ENCODE measurements at places on chromosomes 3 and 15.

DNA sequence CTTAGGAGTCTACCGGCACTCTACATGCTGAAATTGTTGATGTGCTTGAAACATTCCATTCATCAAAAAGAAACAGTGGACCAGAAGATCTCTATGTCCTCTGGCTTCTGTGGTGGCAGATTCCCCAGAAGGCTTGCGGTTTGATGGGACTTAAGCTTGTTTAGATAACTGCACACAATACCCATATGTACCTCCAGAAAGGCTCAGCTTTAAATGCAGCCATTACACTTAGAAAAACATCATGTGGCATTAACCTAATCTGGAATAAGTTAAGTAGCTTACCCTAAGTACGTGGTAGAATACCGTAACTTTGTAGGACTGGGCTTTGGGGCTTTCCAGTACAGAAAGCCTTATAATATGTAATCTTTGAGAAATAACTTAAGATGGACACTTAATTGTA, 187.3 kb downstream of the RBMS3 start:
- DNase-seq, result no peak

DNA sequence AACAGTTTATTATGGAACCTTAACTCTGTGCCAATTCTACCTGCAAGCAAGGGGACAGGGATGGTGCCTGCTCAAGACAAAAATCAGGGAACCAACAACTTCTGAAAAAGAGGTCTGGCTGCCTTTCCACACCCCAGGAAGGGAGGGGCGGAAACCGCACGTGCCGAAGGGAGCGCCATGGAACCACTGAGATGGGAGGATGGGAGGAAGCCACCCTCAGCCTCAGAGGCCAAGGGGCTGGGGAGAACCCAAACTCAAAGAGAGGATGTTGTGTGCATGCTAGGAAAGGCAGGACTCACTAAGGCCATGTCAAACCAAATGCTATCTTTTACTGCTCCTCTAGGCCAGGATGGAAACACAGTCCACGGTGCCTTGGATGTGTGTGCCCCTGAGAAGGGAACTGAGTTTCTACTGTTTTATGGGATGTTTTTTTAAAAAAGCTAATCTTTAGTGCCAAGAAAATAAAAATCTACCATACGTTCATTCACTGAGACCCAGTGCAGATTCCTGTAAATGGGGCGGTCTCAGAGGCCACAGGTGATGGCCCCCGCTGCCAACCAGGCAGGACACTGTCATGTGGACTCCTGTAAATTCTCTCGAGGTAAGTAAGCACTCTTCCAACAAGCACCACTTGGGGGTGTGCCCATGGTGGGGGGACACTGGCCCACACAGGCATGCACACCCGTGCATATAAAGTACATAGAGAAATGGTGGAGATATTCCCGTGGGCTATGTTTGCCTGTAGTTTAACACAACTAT, 20.5 kb downstream of the SRPRB start:
- DNase-seq, result no peak

DNA sequence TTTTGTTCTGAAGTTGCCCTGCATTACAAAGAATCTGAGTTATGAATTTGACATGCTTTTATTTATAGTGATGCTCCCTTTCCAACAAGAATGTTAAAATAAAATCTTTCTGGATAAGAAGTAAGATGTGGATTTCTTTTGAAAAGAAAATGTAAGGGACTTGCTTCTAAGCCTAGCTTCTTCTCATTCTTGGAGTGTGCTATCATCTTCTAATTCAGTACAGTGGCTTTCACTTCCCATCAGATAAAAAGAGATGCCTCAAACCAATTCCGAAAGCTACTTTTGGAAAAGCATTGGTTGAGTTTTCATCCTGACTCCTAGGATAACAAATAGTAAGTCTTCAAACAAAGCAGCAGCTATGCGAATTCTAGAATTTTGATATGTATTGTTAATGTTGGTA, 197.0 kb upstream of the ZPLD1 start:
- DNase-seq, result no peak

- no peak for DNase-seq
Observed at GRCh38 chr3:128458746-128459460, 7.8 kb downstream of the DNAJB8 start.

- no peak for DNase-seq
Observed at GRCh38 chr3:142962520-142963233, 797 bp downstream of the PAQR9 start.

DNA sequence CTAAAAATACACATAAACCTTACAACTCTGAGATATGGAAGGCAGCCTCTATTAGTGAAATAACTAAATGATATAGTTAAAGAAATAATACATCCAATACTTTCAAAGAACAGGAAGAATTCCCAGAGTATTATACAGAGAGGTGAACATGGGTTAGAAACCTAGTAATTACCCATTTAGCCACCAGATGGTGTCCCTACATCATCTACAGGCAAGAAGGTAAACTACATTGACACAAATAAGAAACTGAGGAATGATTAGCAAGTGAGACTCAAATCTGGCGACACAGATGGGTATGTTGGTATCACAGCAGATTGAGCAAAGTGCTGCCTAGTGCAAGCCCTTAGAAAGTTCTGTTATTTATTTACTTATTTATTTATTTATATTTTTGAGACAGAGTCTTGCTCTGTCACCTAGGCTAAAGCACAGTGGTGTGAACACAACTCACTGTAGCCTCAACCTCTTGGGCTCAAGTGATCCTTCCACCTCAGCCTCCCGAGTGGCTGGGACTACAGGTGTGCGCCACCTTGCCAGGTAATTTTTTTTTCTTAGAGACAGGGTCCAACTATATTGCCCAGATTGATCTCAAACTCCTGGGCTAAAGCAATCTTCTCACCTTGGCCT, 28.2 kb downstream of the NEK4 start:
- DNase-seq, result no peak

GRCh38 chr3:58231666-58232065, 5.9 kb upstream of the ABHD6 start:
- DNase-seq, result no peak

GRCh38 chr3:128486205-128486628, 6.8 kb downstream of the GATA2 start:
- DNase-seq, result no peak

DNA sequence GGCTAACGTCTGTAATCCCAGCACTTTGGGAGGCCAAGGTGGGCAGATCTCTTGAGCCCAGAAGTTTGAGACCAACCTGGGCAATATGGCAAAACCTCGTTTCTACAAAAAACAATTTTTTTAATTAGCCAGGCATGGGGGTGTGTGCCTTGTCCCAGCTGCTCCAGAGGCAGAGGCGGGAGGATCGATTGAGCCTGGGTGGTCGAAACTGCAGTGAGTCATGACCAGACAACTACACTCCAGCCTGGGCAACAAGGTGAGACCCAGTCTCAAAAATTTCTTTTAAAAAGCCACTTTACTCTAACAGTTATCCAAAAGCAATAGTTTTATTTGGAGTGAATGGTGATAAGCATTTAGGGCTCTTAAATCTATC, 12.5 kb downstream of the TRIM59 start:
- no peak for DNase-seq

GRCh38 chr3:26562021-26562768, 60.4 kb upstream of the LRRC3B start:
- no peak for DNase-seq

GRCh38 chr3:64685331-64685799, 2.4 kb downstream of the ADAMTS9 start:
- DNase-seq, result no peak

DNA sequence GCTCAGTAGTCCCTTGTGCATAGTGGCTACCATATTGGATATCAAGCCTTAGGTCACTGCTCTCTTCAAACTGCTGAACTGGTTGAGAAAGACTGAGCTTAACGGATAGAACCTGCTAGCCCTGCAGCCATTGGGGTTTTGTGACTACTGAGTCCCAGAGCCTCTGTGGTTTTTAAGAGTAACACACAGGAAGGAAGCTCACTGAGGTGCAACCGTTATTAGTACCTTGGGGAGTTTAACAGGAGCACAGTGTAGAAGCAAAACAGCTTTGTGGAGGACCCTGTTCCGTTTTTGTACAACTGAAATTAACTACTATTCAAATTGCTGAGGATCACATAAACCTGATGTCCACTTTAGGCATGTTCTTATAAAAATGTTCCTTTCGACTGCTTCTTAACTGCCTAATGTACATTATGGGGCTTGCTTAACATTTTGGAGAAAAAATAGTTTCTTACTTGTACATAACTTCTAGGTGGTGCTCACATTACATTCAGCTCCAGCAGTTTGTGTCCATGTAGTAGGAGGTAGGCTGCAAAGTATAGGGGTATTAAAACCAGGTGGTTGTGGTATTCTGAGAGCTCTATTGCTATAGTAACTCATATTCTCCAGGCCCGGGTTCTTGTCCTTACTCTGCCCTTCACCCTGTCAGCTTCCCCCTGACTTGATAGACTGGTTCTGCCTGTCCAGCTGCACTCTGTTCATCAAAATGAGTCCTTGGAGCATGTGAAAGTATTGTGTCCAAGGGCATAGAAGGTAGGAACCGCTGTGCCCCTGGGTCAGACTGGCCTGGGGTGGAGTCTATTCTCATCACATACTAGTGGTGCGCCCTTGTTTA, 17.3 kb downstream of the PXK start:
- no peak for DNase-seq

- no peak for DNase-seq
Observed at GRCh38 chr3:128591738-128592426, 58.7 kb downstream of the RPN1 start.

GRCh38 chr3:75242012-75242735, 422.0 kb upstream of the FRG2C start:
- no peak for DNase-seq

DNA sequence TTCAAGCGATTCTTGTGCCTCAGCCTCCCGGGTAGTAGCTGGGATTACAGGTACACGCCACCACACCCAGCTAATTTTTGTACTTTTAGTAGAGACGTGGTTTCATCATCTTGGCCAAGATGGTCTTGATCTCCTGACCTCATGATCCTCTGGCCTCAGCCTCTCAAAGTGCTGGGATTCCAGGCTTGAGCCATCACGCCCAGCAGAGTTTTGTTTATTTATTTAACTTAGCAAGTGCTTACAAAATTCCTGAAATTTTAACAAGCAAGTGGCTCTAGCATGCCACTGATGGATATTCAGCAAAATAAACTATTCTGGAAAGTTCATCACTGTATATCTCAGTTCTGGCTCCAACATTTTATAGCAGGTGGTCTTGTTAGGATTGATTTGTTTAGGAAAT, 585.9 kb downstream of the OTOL1 start:
- DNase-seq, result no peak

GRCh38 chr15:66269326-66270090, 16.0 kb upstream of the MEGF11 start:
- no peak for DNase-seq

- DNase-seq, result no peak
Observed at GRCh38 chr3:12817343-12817710, 20.8 kb downstream of the CAND2 start.

- no peak for DNase-seq
Observed at GRCh38 chr3:111498022-111498421, 44.0 kb upstream of the CD96 start.

GRCh38 chr3:64342940-64343688, 117.8 kb upstream of the PRICKLE2 start:
- DNase-seq, result no peak

GRCh38 chr3:69821133-69821532, 81.9 kb downstream of the MITF start:
- DNase-seq, result no peak

GRCh38 chr3:133759740-133760305, 13.6 kb downstream of the TF start:
- no peak for DNase-seq

Measured in effector memory CD8-positive, alpha-beta T cell (primary cell).